DMS153 (cell line): ENCODE measurements at places on chromosomes 5 and 9.

DNA sequence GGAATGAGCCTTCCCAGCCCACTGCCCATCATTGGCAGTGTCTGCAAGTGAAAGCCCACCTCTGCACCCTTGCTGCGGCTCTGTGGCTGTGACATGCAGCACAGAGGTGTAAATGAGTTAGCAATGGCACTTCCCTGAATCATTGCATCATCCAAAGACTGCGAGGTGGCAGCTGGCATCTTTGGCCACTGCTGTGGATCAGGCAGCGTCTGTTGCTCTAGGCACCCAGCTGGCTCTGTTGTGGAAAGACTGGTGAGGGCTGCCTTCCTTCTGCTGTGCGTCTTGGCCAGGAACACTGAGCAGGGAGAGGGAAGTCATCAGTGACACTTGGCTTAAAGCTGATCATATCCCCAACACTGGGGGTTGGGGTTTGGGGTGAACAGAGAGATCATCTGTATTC lies 64.5 kb downstream of the MFAP3 start:
- no peak for DNase-seq

DNA sequence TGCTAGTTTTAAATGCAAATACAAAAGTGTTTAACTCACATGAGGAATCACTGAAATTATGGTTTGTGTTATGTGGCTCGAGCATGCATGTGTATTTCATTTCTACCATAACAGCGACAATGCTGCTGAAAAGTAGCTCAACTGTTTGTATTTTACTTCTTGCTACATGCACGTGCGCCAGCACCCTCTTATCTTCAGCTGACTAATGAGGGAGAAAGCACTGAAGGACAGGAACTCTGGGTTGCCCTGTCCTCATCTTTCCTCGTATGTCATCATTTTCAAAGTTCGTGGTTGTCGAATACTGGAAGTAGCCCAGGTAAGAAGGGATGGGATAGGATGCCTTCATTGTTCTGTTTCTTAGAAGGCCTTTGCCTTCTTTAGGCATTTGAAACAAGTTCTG lies 120.3 kb downstream of the SYK start:
- DNase-seq: no peak

- DNase-seq: no peak
Observed at GRCh38 chr5:41772056-41772455, 98.2 kb downstream of the OXCT1 start.

- no peak for DNase-seq
Observed at GRCh38 chr5:180105827-180106312, 34.3 kb upstream of the RNF130 start.

GRCh38 chr9:4588721-4589120 lies 73.4 kb upstream of the PLPP6 start:
- no peak for DNase-seq

DNA sequence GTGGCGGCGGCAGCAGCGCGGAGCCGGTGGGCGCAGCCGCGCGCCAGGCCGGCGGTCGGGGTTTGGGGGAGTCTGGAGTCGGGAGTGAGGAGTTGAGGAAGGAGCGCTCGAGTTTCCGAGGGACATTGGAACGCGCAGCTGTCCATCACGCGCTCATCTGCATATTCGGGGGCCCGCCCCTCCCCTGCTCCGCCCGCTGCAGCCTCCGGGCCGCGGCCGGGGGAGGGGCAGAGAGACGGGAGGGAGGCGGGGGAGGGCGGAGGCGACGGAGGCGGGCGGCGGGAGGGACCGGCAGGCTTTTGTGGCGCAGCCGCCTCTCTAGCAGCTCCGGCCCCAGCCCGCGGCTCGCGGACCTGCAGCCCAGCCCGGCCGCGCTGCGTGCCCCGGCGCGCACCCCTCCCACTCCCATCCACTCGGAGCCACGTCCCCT lies at the start of gene IRX2:
IRX2 (minus strand) TSS at position 86 of the 430 bp plus-strand sequence. CDS start 264 bp downstream, outside the sequence.
- DNase-seq: peak; percentile 94

DNA sequence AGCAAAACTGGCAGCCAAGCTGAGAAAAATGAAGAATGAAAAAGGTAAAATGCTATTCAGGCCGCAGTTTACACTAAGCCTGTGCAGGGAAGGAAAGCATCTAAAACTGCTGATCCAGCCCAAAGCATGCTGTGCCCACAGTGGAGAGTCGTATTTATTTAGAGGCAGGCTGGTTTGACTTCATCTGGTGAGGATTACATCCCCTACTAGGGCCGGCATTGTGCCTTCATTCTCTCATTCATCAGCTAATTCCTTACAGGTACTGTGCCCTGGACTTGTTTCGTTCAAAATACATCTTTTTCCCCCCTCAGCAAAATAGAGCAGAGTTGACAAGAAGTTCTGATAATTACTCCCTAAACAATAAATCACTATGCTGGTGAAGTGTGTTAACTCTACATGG lies 137.5 kb upstream of the DAP start:
- DNase-seq: no peak
